CD4-positive, CD25-positive, alpha-beta regulatory T cell (primary cell): ENCODE measurements at places on chromosomes 2 and 18. TPM values are rescaled to one million over a fixed set of nuclear protein-coding genes. Genes with fewer than 3 reads are reported as not detected.
A peak's percentile ranks its signal among the peaks of the same experiment; 100 is the strongest.

GRCh38 chr2:12455661-12456060 is 261.1 kb upstream of the TRIB2 start:
- no peak for DNase-seq

GRCh38 chr18:48908916-48909315 is 41.8 kb downstream of the SMAD7 start:
- no peak for DNase-seq

- no peak for DNase-seq
These were observed 44.4 kb upstream of the PEX13 start for GRCh38 chr2:60972889-60973656.

DNA sequence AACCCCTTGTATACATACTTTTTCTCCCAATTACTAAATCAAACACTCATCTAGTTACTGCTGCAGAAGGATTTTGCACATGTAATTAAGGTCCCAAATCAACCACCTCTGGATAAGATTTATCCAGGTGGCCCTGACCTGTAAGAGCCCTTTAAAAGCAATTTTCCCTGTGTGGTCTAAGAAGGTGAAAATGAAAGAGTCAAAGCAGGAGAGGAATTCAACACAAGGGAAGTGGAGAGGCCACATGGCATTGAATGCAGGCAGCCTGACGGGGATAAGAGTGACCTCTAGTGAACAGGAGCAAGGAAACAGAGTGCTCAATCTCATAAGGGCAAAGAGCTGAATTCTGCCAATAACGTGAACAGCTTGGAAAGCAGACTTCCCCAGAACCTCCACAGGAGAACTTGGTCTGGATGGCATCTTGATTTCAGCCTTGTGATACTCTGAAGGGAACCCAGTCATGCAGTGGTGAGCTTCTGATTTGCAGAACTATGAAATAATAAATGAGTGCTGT is 27.2 kb downstream of the PPP3R1 start:
- no peak for DNase-seq

GRCh38 chr18:50716902-50717301 is 102.9 kb downstream of the MRO start:
- DNase-seq, result no peak

DNA sequence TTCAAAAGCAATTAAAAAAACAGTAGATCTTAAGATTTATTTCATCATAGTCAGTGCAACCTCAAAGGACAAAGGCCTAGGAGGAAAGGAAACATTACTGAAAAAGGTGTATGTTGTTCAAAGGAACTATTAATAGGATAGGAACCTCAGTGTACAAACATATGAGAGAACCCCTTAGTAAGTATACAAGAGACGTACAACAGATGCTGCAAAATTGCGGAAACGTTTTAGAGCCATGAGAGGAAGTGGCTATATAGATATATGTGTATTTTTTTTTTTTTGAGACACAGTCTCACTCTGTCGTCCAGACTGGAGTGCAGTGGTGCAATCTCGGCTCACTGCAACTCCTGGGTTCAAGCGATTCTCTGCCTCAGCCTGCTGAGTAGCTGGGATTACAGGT is 22.2 kb downstream of the PIK3C3 start:
- no peak for DNase-seq

RESP18 gene
- not detected for total RNA-seq

LRRC30 gene
- total RNA-seq, result not detected

GRCh38 chr2:46984642-46985476 is 69.3 kb upstream of the MCFD2 start:
- DNase-seq, result peak; percentile 91

- no peak for DNase-seq
These were observed 566.4 kb upstream of the ID2 start for GRCh38 chr2:8115456-8115855.

UPP2 gene
- not detected for total RNA-seq

CFC1 gene
- total RNA-seq, result not detected

GRCh38 chr2:24403168-24403831 is 43.0 kb upstream of the ITSN2 start:
- peak; percentile 20 for DNase-seq

C2orf92 gene
- 20.4 TPM for total RNA-seq

CETN1 gene
- total RNA-seq, result not detected

DNA sequence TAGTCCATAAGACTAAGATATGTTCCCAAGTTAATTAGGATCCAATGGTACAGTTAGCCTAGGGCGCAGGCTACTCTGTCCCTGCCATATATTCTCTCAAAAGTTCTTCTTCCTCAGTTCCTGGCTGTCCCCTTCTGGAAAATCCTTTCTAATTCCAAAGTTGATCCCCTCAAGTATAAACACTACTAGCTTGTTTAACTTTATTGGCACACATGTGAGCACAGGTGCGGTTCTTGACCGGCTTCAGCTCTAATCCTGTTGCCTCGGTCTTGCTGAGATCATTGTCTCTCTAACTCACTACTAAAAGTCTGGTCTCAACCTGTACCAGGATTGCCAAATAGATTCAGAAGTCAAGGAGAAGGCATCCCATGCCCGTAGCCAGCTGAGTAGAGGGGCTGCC is 89.0 kb downstream of the SEMA4F start:
- DNase-seq, result no peak

GNLY gene
- 2.4 TPM for total RNA-seq

- no peak for DNase-seq
These were observed 20.8 kb downstream of the DBI start for GRCh38 chr2:119387381-119388129.

DNA sequence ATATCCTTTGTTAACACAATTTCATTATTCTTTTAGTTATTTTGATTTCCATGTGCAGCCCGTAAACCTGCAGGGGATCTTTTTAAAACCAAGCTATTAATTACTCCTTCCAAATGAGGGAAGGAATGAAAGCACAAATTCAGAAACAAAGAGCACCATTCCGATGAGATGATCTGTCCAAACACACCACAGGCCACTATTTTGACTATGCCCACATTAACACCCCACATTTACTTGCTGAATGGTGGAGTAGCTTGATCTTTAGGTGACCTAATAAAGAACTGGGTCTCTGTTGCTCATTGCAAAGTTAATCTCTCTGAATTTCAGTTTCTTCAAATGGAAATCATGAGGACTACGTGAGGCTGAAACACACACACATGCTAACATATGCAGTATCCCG is 218.0 kb downstream of the IRS1 start:
- DNase-seq, result no peak

DNA sequence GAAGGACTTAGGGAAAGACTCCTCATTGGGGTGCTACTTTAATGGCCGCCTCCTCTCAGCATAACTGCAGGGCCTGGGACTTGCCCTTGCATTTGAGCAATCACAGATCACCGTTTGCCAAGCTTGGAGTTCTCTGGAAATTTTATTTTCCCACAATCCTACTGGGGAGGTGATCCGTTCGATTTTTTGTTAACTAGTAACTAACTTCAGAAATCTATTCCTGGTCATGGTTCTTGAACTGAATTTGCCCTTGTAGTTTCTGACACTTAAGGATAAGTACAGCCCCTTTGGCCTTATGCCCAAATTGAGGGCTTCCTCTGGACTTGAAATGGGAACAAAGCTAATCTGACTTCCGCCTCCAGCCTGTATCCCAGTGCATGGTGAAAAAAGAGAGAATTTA is 60.5 kb upstream of the ST3GAL5 start:
- no peak for DNase-seq

ZNF521 gene
- 1.8 TPM for total RNA-seq

- peak; percentile 42 for DNase-seq
These were observed 9.4 kb upstream of the AGFG1 start for GRCh38 chr2:227462462-227462951.

INPP5D gene
- total RNA-seq, result 278 TPM

DNA sequence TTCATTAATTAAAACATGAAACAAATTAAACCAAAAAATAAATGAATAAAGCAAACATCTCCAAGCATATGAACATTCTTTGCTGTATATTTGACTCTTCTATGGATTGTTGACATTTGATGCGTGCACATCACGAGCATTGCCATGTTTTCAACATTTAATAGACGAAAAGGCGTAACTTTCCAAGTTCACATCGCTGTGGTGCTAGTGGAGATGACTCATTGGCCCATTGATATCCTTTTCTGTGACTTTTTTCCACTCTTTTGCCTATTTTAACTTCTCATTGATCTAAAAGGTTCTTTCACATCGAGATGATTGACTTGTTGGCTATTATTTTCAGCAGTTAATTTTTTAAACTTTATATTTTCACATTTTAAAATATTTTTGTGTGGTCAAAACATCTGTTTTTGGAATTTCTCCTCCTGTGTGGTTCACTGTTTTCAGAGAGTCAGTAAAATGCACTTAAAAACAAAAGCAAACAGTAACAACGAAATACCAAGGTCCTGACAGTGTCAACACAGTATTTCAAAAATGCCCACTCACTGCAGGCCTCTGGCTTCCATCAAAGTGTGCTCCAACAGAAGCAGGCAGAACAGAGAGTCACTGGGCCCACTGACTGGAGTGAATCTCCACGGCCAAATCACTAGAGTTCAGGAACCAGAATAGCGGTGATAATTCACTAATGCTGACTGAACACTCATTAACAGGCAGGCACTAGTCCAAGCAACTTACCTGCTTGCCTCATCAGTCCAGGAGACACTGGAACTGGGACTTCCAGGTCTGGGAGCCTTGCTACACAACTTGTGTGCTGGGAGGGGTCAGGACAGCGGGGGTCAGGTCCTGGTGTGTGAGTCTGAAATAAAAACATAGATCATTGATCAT is 372.2 kb upstream of the SMIM21 start:
- no peak for DNase-seq

DNA sequence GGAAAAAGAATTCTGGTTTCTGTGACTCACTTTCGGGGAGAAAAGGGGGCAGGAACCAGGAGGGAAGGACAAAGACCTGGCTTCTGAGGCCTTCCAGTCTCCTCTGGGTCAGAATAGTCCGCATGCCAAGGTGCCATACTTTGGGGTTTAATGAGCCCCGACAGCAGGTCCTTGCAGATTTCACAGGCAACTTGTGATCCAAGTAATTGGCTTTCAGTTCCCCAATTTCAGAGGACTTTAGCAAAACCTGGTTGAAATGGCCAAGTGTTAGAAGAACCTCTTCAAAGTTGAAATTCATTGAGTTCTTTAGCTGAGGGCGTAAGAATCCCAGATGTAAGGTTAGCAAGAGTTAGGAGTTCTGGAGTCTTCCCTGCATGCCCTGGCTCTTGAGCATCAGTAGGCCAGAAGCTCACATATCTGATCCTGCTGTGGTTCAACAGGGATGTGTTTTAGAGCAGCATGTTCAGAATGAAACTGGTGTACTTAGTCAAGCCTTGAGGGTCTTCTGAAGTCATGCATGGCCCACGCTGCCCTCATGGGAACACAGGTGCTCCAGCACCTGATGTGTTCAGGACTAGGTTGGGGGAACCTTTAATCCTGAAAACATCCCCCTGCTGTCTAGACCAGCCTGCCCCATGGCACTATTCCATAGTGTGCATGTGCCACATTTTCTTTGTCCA is 143.0 kb downstream of the NUP35 start:
- DNase-seq, result no peak

ACOXL gene
- total RNA-seq, result not detected

DNA sequence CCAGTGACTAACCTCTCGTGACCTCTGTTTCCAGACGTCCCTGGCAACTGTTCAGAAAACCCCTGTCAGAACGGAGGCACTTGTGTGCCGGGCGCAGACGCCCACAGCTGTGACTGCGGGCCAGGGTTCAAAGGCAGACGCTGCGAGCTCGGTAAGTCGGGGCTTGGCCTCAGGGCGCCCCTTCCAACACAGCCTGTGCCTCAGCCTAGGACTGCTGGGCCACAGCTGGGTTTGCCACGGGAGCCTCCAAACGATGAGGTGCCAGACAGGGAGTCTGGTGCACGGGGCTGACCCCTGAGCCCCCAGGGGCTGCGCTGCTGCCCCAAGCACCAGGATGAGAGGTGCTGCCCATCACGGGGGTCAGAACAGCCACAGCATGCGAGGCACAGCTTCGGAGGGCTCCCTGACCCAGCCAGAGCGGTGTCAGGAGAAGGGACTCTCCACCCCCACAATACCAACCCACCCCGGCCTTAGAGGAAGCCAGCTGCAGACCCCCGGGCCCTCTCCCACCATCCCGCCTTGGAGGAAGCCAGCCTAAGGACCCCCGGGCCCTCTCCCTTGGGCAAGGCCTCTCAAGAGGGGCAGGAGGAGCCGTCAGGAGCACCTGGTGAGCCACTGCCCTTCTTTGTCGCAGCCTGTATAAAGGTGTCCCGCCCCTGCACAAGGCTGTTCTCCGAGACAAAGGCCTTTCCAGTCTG is 20.3 kb downstream of the MTERF4 start:
- DNase-seq, result no peak

MROH2A gene
- not detected for total RNA-seq

GRCh38 chr2:106886916-106887758 is 1.2 kb upstream of the ST6GAL2 start:
- DNase-seq, result peak; percentile 5

GRCh38 chr18:59621027-59621426 is 76.2 kb downstream of the CCBE1 start:
- no peak for DNase-seq

DNA sequence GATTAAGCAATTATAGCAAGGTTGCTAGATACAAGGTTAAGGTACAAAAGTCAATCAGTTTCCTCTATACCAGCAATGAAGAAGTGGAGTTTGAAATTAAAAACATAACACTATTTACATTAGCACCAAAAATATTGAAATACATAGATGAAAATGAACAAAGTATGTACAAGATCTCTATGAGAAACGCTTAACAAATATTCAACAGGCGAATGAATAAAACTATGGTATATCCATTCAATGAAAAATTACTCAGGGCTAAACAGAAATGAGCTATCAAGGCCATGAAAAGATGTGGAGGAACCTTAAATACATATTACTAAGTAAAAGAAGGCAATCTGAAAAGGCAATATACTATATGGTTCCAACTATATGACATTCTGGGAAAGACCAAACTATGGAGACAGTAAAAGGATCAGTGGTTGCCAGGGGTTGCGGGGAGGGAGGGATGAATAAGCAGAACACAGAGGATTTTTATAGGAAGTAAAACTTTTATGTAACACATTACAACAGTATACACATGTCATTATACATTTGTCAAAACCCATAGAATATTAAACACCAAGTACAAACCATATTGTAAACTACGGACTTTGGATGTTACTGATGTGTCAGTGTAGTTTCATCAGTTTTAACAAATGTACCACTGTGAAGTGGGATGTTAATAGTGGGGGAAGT is 62.1 kb downstream of the RMDN2 start:
- DNase-seq, result no peak

DNA sequence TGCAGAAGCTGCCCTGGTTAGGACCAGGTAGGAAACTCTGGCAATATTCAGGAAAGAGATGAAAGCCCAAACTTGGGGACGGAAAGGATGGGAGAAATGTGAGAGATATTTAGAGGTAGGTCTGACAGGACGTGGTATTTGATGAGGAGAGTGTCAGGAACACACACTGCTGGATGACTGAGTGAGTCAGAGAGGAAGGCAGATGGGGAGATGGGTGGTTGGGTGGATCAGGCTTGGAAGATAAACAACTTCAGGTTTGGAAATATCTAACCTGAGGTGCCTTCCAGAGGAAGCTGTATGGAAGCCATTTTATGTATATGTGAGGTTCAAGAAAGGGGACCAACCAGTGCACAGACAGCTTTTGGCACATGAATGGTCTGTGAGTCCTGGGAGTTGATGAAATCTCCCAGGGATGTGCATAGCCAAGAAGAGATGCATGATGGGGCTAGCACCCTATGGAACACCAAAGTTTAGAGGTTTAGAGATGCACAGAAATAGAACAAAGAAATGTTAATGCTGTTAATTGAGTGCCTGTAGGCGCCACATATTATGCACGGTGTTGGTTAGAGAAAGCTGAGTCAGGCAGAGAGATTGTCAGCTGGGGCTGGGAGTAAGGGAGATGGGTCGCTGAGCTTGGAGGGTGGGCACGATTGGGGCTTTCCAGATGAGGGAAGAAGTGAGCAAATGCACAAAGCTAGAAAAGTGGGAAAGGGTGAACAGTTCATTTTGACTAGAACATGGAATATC is 101.0 kb downstream of the VIT start:
- no peak for DNase-seq

GRCh38 chr2:11667866-11668637 is 1.9 kb downstream of the NTSR2 start:
- no peak for DNase-seq

FAM228A gene
- total RNA-seq, result not detected
